ENCODE measurements at places on chromosomes 3 and 15.

- DNase-seq = no peak
Observed at GRCh38 chr3:44476963-44477311, 533 bp downstream of the ZNF445 start.

DNA sequence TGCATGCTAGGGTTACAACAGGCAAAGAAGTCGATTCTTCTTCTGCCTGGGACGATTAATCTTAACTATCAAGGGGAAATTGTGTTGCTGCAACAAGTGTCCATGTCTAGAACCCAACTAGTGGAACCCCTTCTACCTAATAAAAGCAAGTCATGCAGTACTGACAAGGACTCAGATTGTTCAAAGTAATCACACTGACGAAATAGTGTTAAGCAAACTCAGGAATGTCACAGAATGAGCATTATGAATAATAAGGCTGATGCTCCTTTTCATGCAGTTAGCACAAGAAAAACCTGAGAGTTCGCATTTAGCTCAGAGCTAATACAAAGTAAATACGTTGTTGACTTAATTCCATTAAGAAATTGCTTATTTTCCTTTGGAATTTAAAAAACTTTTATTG, 47.5 kb upstream of the TRIM42 start:
- DNase-seq = no peak

DNA sequence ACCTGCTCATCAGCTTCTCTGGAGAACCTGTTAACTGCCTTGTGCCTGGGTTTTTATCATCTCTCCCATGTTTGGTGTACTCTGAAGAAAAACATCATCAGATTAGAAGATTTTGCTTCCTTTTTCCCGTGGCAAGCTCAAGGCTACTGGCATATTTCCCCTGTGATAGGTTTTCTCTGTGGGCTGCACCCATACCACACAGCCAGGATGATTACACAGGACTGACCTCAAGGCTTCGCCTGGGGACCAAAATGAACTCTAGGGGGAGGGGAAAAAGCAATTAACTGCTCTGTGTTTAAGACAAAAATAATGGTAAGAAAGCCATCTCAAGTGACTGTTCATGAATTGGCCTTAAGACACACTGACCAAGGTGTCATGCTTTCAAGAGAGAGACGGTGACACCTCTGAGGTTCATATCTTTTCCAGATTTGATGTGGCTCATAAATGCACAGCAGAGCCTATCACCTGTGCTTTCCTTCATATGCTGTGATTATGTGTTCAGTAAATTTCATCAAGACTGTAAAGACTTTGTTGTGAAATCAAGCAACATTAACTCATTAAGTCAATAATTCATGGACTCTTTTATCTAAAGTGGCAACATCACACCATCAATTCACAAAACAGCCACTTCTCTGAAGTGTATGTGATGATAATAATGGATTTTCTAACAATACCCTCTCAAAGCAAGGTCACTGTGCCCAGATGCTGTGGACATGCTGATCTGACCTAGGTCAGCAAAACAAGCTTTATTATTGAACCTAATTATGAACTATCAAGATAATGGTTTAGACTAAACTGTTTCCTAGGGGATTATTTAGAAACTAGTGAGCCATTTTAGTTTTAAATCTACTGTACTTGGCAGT, 427.9 kb downstream of the WDR72 start:
- no peak for DNase-seq

DNA sequence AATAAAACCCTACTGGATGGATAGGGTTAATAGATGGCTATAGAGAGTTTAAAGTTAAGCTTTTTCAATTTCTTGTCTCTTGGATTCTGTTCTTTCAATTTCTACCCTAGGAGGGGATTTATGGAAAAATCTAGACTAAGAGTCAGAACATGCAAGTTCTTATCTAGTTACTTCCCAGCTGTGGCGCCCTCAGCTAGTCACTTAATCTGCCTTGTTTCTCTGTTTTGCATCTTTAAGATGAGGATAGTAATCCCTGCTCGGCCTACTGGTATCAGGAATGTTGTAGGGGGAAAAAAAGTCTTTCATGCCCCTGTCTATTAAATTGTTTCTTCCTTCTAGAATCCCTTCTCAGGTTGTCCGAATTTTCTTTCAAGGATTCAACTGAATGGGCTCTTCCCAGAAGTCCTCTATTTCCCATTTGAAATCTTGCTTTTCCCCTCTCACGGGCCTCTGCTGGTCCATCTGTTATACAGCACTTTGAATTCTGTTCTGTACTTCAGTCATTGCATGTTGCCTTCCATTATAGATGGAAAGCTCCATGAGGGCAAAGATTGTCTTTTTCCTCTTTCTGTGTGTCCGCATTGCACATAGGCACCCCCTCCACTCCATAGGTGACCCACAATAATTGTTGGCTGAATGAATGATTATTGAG, 4.4 kb downstream of the KCTD6 start:
- DNase-seq = no peak

GRCh38 chr3:13653631-13654279, 104.8 kb downstream of the FBLN2 start:
- DNase-seq = peak; percentile 36

- no peak for DNase-seq
Observed at GRCh38 chr3:69941037-69941436, 58.5 kb upstream of the SAMMSON start.

DNA sequence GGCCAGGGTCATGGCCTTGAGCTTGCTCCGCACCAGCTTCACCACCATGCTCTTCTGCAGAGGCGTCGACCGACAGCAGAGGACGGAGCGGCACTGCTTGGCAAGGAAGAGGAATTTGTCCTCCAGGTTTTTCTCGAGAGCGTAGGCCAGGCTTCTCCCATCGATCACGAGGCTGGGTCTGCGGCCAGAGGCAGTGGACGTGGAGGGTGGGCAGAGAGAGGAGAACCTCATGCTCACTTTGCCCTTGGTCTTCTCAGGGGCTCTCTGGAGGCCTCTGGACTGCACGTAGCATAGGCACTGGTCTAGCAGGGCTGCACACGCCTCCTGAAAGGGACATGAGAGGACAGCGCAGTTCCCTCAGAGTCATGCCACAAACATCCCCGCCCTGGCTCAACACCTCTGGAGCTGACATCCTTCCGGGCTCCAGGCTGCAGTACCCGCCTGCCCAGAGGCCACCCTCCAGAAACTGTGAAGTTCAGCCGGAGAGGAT, 168.3 kb downstream of the ATP10A start:
- no peak for DNase-seq

DNA sequence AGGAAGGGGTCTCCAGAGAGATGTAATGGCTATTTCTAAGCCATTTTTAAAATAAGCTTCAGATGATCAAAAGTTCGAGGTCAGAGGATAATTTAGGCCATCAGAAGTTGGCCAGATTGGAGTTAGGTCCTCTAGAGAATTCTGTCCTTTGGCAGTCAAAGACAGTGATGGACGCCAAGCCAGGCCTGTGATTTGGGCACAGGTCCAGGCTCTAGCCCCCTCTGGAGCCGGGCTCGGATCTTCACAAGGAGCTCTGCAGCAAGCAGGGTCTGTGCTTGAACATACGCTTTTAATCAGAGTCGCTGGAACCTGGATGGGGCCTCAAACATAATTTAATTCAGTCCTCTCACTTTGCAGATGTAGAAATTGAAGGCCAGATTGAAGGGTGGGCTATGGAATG, 151.4 kb upstream of the BCL6 start:
- DNase-seq = no peak

GRCh38 chr3:132504375-132504933, 87.2 kb downstream of the DNAJC13 start:
- no peak for DNase-seq

GRCh38 chr3:162141272-162141791, 644.7 kb downstream of the OTOL1 start:
- no peak for DNase-seq

GRCh38 chr15:58444658-58445332, 13.0 kb downstream of the LIPC start:
- peak; percentile 4 for DNase-seq

DNA sequence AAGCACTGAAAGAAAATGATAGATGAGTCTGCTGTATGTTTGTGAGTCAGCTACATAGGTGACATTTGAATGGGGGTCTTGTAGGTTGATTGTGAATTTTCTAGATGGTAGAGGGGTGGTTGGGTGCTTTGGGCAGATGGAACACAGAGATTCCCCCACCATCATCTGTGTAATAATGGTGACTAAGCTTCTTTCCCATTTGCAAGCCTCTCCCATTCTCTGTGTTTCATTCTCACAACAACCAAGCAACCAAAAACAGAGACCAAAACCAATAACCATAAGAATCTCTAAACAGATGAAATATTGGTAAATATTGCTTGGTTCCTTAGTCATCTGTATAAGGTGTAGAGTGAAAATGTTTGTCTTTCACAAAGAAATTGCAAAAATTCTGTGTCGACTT, 17.8 kb upstream of the UTS2B start:
- no peak for DNase-seq

- DNase-seq = peak; percentile 29
Observed at GRCh38 chr3:46542344-46542743, 23.8 kb downstream of the LRRC2 start.

DNA sequence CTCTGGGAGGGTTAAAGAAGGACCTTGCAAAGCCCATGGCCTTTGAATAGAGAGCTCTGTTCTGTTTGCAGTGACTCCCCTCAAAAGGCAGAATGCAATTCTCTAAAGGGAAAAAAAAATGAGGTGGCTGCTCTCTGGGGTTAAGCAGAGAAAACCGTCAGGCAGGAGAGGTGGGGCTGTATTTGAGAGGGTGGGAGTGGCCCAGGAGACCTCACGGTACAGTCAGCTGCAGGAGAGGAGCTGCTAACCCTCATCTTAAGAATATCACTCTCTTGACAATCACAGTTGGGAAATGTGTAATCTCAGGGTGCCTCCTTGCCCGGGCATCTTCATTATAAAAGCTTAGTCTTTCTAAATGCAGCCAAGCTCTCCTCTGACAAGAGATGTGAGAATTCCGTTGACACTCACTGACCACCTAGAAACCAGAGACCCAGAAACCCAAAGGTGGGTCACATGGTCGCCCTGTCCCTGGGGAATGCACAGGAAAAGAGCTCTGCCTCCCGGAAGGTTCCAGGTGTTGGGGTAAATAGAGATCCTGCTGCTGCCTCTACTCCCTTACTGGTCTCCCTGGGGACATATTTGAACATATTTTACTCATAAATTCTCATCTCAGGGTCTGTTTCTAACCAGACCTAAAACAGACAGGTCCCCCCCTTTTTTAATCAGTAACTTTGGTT, 159.1 kb upstream of the CTDSPL start:
- DNase-seq = no peak

DNA sequence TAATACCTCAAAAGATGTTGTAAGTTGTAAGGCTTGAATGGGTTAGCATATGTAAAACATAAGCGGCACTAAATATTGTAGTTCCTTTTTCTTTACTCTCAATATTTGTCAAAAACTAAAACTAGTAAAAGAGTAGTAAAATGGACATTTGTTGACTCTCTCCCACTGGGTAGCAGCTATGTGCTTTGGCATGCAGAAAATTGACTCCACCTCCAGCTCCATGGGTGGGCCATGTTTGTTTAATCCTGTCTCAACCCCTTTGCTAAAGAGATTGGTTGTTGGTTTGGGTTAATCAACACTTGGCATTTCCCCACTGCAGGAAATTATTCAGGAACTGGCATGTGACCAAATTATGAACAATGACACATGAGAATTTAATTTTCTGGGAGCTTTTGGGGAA, 114.8 kb downstream of the EOMES start:
- no peak for DNase-seq

GRCh38 chr15:96334017-96334704, 3.7 kb downstream of the NR2F2 start:
- DNase-seq = no peak

DNA sequence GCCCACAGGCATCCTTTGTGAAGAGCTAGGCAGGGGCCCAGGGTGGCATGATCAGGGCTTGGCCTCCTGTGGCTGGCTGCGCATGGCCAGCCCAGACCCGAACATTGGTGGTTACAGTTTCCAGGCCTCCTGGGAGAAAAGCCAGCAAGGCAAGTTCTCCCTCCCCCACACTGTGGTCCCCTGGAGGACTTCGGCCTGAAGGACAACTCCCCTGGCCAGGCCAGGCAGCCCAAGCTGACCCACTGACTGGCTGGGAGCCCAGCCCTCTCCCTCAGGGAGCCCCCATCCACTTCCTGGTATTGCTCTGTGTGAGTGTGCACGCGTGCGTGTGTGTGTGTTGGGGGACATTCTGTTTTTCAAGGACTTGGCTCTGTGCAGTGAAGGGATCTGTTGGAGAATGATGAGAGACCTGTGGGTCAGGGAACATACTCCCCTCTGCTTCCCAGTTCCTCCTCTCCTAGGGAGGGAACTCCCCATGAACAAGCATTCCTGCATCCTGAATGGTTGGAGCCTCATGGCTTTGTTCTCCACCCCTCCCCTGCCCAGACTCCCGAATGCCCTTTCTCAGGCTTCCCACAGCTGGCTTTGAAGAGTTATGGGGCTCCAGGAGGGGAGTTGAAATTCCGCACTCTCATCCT, 29.5 kb downstream of the CORO2B start:
- no peak for DNase-seq

DNA sequence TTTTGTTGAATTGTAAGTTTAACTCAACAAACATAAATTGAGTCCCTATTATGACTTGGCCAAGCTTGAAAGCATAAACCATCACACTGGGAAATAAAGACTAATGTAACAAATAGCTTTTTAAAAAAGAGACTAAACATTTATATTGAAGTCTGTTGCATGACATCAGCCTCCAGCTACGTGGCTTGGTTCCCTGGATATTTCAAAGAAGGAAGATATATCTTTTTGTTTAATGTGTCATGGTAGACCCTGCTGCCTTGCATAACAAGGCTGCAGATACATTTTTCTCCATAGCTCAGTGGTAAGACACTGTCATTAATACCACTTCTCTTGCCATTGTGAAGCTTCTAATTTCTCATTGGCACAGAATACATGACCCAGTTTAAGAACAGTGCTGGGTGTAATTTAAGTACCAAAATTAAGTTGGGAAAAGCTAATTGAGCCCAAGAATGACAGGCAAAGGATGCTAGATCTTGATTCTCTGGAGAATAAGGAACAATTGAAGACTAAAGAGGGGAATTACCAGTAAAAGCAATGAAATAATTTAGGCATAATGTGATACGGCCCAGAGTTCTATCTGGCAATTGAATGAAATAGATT, 14.0 kb downstream of the RCN2 start:
- no peak for DNase-seq

DNA sequence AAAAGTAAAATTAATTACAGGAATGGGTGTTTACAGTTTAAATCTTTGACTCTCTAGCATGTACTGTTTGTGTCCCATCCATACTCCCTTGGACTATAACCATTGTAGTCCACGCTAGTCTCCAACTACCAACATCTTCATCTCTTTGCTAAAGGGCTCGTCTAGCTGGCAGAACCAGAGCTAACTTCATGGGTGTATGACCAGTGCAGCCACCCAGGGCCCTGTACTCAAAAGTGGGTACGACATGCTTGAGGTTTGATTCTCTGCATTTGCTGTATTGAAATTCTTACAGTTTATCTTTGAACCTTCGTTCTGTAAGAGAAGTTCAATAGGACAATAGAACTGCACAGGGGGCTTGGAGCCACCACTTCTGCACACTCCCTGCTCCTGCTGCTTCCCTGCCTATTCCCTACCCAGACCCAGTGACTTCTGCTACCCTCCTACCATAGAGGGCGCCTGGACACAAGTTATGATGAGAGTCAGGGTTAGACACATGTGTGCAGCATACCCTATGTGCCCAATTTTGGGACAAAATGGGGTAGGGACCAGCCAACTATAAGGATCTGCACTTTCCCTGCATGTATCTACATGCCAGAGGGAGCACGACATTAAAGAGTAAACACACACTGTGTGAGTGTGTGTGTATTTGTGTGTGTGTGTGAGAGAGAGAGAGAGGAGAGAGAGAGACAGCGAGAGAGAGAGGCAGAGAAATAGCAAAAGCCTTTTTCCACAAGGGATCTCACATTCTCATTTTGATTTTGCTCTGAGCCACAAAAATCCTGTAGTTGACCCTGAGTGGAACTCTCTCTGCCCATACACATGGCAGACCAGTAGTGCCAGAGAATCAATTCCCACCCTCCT, 59.0 kb upstream of the NECTIN3 start:
- no peak for DNase-seq

- no peak for DNase-seq
Observed at GRCh38 chr3:54703923-54704322, 223.9 kb downstream of the LRTM1 start.

All from CD4-positive, alpha-beta T cell treated with Interleukin-17A for 4 hours (primary cell).